ENCODE measurements at places on chromosomes 13 and 19.

- DNase-seq: no peak
Observed at GRCh38 chr13:51006067-51006845, 96.7 kb downstream of the RNASEH2B start.

GRCh38 chr13:76775088-76775740 lies 111.0 kb downstream of the KCTD12 start:
- no peak for DNase-seq

GRCh38 chr13:35594096-35594495 lies 117.6 kb upstream of the MAB21L1 start:
- DNase-seq: no peak

GRCh38 chr13:107715496-107715895 lies 499.8 kb downstream of the LIG4 start:
- DNase-seq: no peak

DNA sequence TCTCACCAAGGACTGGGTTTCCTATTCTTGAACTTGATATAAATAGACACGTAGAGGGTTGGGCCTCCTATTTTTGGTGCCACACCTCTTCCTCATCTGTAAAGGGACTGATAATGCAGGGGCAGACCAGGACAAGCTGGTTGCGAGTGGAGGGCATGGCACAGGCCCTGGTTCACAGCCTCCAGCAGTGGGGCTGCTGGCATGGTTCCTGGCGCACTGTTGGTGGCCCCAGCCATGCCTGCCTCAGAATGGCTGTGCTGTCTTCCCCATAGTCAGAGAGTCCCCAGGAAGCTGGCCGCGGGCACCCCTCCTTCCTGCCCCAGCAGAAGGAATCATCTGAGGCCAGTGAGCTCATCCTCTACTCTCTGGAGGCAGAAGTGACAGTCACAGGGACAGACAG lies 10.5 kb upstream of the OVOL3 start:
- DNase-seq: no peak

GRCh38 chr19:43675906-43676305 lies 5.9 kb upstream of the PLAUR start:
- DNase-seq: no peak
